ENCODE measurements at places on chromosomes 3 and 15. TPM values are rescaled to one million over a fixed set of nuclear protein-coding genes. Genes with fewer than 3 reads are reported as not detected.

Gene WDR5B
- 5.8 TPM for total RNA-seq

DNA sequence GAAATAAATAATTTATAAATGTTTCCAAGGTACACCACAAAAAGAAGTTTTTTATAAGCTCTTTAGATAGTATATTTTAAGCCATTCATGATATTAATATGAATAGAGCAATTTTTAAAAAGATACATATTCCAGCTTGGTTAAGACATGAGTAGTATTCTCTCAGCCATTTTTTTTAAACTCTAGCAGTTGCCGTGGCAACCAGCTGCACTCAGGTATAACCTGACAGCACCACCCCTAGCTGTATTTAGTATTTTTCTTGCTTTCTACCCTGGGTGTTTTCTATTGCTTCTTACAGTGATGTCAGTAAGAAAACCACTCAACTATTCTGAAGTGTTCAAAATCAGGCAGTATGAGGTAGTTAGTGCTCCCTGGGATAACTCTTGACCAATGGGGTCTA, 496.3 kb upstream of the CNTN3 start:
- H3K4me3 ChIP-seq, result no peak overlapping the region
- no peaks in the 10 kb centered on the region for H3K36me3 ChIP-seq
- H3K27ac ChIP-seq, result no peak overlapping the region
- H3K27me3 ChIP-seq, result no peaks in the 10 kb centered on the region

Gene CMTM8
- 0.48 TPM for total RNA-seq

Gene CCDC13
- total RNA-seq, result 1.0 TPM

- DNase-seq, result no peak
- no peak overlapping the region for H3K27ac ChIP-seq
- H3K4me3 ChIP-seq, result no peak overlapping the region
- no peaks in the 10 kb centered on the region for H3K36me3 ChIP-seq
Observed at GRCh38 chr3:60461267-60461666, 790.0 kb downstream of the FHIT start.

DNA sequence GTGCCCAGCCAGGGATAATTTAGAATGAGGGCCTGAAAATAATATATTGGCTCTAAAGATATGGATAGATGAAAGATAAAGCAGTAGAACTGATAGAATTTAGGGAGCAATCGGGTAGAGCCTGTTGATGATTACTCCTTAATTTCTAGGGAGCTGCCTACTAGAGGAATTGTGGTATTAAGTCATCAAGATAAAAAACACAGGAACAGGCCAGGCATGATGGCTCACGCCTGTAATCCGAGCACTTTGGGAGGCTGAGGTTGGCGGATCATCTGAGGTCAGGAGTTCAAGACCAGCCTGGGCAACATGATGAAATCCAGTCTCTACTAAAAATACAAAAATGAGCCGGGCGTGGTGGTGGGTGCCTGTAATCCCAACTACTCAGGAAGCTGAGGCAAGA, 130.4 kb downstream of the PCCB start:
- DNase-seq, result no peak
- no peaks in the 10 kb centered on the region for H3K36me3 ChIP-seq
- H3K27me3 ChIP-seq, result no peaks in the 10 kb centered on the region
- no peaks in the 10 kb centered on the region for H3K4me1 ChIP-seq
- H3K4me3 ChIP-seq, result no peak overlapping the region

GRCh38 chr3:84008623-84009022, 950.2 kb upstream of the CADM2 start:
- peaks cover 25% of the 10 kb centered on the region for H3K36me3 ChIP-seq
- H3K27me3 ChIP-seq, result no peaks in the 10 kb centered on the region
- H3K4me3 ChIP-seq, result no peak overlapping the region
- H3K4me1 ChIP-seq, result no peaks in the 10 kb centered on the region
- DNase-seq, result no peak

Gene GUCA1C
- total RNA-seq, result not detected

DNA sequence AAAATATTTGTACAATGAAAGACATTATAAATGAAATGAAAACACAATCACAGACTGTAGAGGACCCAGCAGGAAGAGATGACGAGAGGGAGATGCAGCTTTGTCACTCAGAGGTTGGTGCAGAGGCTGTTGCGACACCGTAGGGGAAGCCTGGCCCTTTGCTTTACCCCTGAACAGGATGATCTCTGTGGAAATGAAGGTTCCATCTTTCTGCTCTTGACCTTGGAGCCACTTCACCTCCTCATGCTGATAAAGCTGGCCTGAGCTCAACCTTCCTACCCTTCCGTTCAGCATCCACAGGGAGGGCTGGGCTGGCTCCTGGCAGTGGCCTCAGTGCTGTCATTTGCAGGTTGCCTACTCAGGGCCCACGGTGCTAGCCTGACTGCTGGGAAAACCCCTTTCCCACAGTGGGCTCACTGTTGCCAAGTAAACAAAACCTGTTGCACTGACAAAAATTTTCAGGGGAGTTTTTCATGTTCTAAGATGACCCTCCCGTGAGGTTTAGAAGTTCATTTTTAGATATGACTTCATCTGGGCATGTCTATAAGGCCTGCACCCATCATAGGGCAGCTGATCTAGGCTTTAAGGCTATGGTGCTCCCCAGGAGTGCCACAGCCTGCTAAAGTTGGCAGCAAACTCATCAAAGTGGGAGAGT, 3.0 kb upstream of the CD80 start:
- no peaks in the 10 kb centered on the region for H3K36me3 ChIP-seq
- H3K4me1 ChIP-seq, result peaks cover 19% of the 10 kb centered on the region
- peak; percentile 83 for DNase-seq
- peak overlapping the region; percentile 91 for H3K27ac ChIP-seq
- peaks cover 13% of the 10 kb centered on the region for H3K27me3 ChIP-seq

DNA sequence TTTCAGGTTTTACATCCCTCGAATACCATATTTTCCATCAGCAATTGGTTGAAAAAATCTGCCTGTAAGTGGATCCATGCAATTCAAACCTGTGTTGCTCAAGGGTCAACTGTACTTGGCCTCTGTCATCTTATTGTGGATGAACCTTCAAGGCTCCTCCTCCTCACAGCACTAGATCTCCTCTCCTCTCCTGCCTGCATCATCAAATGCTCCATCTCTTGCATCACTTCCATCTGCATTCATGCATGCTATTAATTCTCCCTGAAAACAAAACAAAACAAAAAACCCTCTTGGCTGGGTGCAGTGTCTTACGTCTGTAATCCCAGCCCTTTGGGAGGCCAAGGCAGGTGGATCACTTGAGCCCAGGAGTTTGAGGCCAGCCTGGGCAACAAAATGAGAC, 10.1 kb downstream of the BCL2L10 start:
- peaks cover 6% of the 10 kb centered on the region for H3K4me1 ChIP-seq
- H3K36me3 ChIP-seq, result no peaks in the 10 kb centered on the region
- H3K27me3 ChIP-seq, result no peaks in the 10 kb centered on the region
- H3K4me3 ChIP-seq, result no peak overlapping the region

DNA sequence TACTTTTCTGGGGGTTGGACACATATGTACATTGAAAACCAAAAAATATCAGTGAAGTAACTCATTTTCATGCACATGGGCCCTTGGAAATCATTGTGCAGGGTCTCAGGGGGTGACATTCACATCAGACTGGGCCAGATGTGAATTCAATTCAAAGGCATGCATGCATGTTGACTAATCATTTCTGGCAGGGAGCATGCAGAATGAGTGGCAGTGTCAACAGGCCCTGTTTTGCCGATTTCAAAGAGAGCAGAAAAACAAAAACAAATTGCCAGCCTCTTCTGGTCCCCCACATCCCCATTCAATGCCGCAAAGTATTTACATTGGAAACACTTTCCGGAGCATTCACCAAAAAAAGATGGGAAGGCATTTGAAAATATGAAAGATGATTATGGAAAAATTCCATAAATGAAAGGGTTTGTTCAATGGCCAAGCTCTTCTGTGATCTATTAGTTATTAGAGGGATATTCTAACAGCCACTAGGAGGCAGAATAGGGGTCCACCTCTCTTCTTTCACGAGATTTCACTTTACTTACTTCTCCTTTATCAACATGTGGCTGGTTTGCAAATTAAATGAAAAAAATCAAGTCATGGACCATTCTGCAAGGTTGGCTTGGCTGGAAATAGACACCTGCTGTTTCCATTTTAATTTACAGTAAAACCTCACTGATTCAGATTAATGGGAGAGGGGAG, 119.9 kb upstream of the FEZF2 start:
- H3K36me3 ChIP-seq, result no peaks in the 10 kb centered on the region
- no peaks in the 10 kb centered on the region for H3K4me1 ChIP-seq
- no peaks in the 10 kb centered on the region for H3K27me3 ChIP-seq
- no peak overlapping the region for H3K27ac ChIP-seq

DNA sequence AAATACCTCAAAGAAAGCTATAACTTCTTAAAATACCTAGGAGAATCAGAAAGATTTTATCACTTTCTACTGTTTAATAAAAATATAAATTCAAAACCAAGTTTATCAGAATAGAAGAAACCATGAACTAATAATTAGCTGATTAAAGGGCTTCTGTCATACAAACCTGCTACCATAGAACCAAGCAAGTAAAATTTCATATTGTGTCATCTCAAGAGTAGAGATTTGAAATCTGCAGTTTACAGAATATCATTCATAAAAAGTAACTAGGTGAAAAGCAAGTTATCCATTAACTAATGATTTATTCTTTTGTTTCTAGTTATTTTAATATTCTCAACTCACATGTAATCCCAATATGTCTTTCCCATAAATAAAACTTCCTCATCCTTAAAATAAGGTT, 36.8 kb upstream of the XXYLT1 start:
- H3K27me3 ChIP-seq, result no peaks in the 10 kb centered on the region
- peaks cover 6% of the 10 kb centered on the region for H3K36me3 ChIP-seq
- no peak overlapping the region for H3K27ac ChIP-seq
- no peak for DNase-seq
- no peak overlapping the region for H3K4me3 ChIP-seq

GRCh38 chr3:8884630-8885290, 78.5 kb downstream of the RAD18 start:
- DNase-seq, result no peak
- H3K27ac ChIP-seq, result no peak overlapping the region
- no peaks in the 10 kb centered on the region for H3K27me3 ChIP-seq
- peaks cover 29% of the 10 kb centered on the region for H3K36me3 ChIP-seq
- no peaks in the 10 kb centered on the region for H3K4me1 ChIP-seq
